ENCODE measurements at places on chromosomes 13 and 19. TPM values are rescaled to one million over a fixed set of nuclear protein-coding genes. Genes with fewer than 3 reads are reported as not detected.

DNA sequence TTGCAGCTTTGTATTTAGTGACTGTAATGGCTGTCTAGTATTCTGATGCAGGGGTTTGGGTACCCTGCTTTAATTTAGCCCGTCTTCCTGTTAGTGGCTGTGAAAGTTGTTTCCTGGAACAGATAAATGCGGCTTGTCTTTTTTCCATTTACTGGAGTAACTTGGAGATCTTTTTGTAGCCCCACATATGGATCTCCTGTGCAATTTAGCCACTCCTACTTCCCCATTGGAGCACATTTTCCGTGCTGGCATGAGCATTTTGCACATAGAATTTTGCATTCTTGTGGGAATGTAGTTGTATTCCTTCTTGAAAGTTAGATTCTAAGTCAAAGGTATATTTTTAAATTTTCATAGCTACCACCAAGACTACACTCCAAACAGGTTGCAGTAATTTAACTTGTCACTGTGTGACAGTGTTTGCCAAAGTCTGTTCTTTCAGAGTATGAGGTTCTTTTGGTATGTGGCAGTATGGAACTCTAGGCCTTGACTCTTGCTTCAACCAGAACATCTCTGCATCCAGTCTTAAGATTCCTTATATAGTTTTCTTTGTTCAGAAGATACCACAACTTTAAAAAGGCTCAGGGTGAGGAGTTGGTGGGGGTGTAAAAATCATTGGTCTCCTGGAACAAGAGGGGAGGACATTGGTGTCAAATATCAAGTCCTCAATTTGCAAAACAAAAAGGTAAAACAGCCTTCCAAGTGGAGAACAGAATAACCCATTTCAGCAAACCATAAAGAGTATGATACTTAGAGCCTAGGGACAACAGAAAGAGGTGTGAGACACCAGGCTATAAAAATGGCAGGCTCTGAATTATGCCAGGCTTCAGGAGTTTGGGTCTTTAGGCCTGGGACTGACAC, 21.1 kb upstream of the CCDC97 start:
- H3K27ac ChIP-seq = no peak overlapping the region
- peaks cover 97% of the 10 kb centered on the region for H3K36me3 ChIP-seq
- H3K4me1 ChIP-seq = peaks cover 7% of the 10 kb centered on the region
- peak overlapping the region; percentile 41 for H3K4me3 ChIP-seq
- no peak for DNase-seq

GRCh38 chr13:60562096-60562780, 165.2 kb downstream of the TDRD3 start:
- no peaks in the 10 kb centered on the region for H3K27me3 ChIP-seq
- H3K4me3 ChIP-seq = no peak overlapping the region
- no peak for DNase-seq
- 0 out of 2 replicates have a peak, but pooled peaks cover 1% of the 10 kb centered on the region for H3K36me3 ChIP-seq

DNA sequence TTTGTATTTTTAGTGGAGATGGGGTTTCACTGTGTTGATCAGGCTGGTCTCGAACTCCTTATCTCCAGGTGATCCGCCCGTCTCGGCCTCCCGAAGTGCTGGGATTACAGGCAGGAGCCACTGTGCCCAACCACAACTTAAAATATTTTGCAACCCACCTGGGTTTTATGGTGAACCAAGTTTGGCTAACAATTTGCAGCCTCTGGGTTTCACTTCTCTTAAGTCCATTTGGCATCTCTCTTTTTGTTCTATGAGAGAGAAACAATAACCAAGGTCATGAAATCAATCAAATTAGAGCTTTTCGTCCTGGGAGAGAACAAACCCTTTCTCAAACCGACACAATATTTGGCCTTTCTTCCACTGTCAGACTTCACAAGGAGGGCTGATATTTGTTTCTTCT, 5.6 kb upstream of the SMAD9 start:
- H3K4me1 ChIP-seq = no peaks in the 10 kb centered on the region
- no peak overlapping the region for H3K4me3 ChIP-seq
- H3K27me3 ChIP-seq = no peaks in the 10 kb centered on the region
- no peaks in the 10 kb centered on the region for H3K36me3 ChIP-seq
- no peak for DNase-seq

The PNMA8A gene
- total RNA-seq = 22.6 TPM

- no peaks in the 10 kb centered on the region for H3K36me3 ChIP-seq
- H3K4me3 ChIP-seq = no peak overlapping the region
- no peak overlapping the region for H3K27ac ChIP-seq
- no peaks in the 10 kb centered on the region for H3K4me1 ChIP-seq
Observed at GRCh38 chr19:29538146-29538545, 12.4 kb downstream of the VSTM2B start.

The C19orf85 gene
- total RNA-seq = 1.2 TPM

The PLA2G4C gene
- total RNA-seq = 6.5 TPM

The KLF12 gene
- total RNA-seq = 9.7 TPM

DNA sequence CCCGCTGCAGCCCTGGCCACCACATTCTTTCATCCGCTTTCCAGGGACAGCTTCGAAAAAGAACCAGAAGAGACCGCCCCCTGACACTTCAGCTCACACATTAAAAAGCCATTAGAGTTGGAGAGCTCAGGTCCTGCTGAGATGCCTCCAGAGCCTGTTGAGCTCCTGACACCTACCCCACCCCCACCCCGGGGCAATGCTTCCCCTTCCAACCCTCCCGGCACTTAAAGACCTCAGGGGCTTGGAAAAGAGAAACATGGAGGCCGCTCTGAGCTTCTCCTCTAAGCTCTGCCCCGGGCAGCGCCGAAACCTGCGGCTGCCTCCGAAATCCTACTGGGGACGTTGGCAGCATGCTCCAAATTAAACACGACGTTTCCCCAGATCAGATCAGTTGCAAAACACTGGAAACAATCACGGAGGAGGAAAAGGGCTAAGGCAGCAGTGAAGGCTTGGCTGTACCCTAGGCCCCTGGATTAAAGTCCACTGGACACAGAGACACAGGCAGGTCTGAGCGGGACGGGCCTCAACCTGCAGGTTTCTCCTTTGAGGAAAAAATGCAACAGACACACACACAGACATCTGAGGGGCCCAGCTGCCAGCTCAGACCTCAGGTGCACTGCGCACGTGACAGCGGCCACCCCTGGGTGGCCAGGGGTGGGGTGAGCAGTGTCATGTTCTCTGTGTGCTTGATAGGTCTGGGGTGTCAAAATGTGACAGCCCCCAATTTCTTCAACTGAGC, 9.6 kb downstream of the SH3GL1 start:
- peak; percentile 82 for DNase-seq
- peak overlapping the region; percentile 83 for H3K4me3 ChIP-seq
- H3K36me3 ChIP-seq = peaks cover 3% of the 10 kb centered on the region
- no peak overlapping the region for H3K27ac ChIP-seq
- no peaks in the 10 kb centered on the region for H3K4me1 ChIP-seq
- no peaks in the 10 kb centered on the region for H3K27me3 ChIP-seq

- H3K4me3 ChIP-seq = peak within 1 kb of the TSS; percentile 88
- DNase-seq = peak; percentile 100
- H3K27ac ChIP-seq = peak within 1 kb of the TSS; percentile 90
- H3K4me1 ChIP-seq = no peaks in the 10 kb centered on the region
Observed at GRCh38 chr13:110915057-110915873, at the start of gene ANKRD10. Gene ANKRD10, minus strand, starts transcription at chr13:110915069. Its CDS starts 135 bp downstream, at chr13:110914934.

- H3K4me1 ChIP-seq = no peaks in the 10 kb centered on the region
- H3K4me3 ChIP-seq = no peak overlapping the region
- H3K27me3 ChIP-seq = no peaks in the 10 kb centered on the region
- DNase-seq = no peak
- no peak overlapping the region for H3K27ac ChIP-seq
Observed at GRCh38 chr13:49643035-49643646, 14.8 kb downstream of the ARL11 start.

The ZNF221 gene
- total RNA-seq = 6.4 TPM

The COX7A1 gene
- not detected for total RNA-seq

The CABP5 gene
- not detected for total RNA-seq

All from H9 (cell line).